ENCODE measurements at places on chromosomes 13 and 19. TPM values are rescaled to one million over a fixed set of nuclear protein-coding genes. Genes with fewer than 3 reads are reported as not detected.

FLT3LG gene
- 4.1 TPM for total RNA-seq

C19orf25 gene
- total RNA-seq = 36.1 TPM

MADCAM1 gene
- 0.40 TPM for total RNA-seq

GRCh38 chr19:3625996-3626472, 556 bp downstream of the CACTIN start:
- H3K27me3 ChIP-seq = no peaks in the 10 kb centered on the region
- H3K4me3 ChIP-seq = peak overlapping the region; percentile 74
- DNase-seq = no peak
- H3K4me1 ChIP-seq = peaks cover 28% of the 10 kb centered on the region

DNA sequence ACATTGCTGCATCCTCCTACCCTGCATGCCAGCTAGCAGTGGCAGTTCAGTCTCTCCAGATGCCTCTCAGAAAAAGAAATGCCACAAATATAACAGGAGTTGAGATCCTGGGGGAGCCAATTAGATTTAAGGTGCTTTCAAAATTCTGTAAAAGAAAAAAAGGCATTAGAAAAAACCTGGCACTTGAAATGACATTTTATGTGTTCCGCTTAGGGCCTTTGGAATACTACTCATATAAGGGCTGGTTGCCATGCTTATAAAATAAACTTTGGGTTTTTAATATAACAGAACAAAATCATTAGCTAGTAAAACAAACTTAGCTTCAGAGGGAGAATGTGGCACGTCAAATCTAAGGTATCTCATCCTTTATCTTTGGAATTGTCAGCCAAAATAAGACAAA, 104.1 kb downstream of the ENOX1 start:
- H3K27ac ChIP-seq = no peak overlapping the region
- DNase-seq = no peak
- no peaks in the 10 kb centered on the region for H3K36me3 ChIP-seq
- no peaks in the 10 kb centered on the region for H3K27me3 ChIP-seq
- no peak overlapping the region for H3K4me3 ChIP-seq

- DNase-seq = no peak
- no peaks in the 10 kb centered on the region for H3K27me3 ChIP-seq
- H3K36me3 ChIP-seq = peaks cover 50% of the 10 kb centered on the region
- peaks cover 56% of the 10 kb centered on the region for H3K4me1 ChIP-seq
- H3K4me3 ChIP-seq = no peak overlapping the region
- no peak overlapping the region for H3K27ac ChIP-seq
Measured at GRCh38 chr13:114061047-114061446, 71.4 kb downstream of the RASA3 start.

- H3K27me3 ChIP-seq = no peaks in the 10 kb centered on the region
- no peaks in the 10 kb centered on the region for H3K36me3 ChIP-seq
- H3K4me1 ChIP-seq = no peaks in the 10 kb centered on the region
Measured at GRCh38 chr13:74986609-74987008, 495.4 kb downstream of the TBC1D4 start.

DNA sequence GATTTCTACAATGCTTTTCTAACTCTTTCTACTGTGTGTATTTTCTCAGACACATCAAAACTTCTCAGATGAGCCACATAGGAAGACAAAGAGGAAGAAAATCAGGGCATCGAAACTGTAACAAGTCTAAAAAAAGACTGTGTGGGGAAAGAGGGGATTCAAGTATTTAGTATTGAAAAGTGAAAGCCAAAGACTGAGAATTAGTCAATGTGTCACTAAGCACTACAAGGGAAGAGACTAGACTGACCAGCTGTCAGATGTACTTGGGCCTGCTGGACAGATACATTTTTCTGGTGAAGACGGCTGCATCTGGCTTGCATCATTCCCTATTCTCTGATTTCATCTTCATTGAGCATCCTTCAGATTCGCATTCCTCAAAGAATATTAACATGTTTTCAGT, 25.4 kb downstream of the COMMD6 start:
- H3K4me1 ChIP-seq = no peaks in the 10 kb centered on the region
- no peaks in the 10 kb centered on the region for H3K36me3 ChIP-seq
- DNase-seq = no peak
